ENCODE measurements at places on chromosomes 3 and 15. TPM values are rescaled to one million over a fixed set of nuclear protein-coding genes. Genes with fewer than 3 reads are reported as not detected.

DNA sequence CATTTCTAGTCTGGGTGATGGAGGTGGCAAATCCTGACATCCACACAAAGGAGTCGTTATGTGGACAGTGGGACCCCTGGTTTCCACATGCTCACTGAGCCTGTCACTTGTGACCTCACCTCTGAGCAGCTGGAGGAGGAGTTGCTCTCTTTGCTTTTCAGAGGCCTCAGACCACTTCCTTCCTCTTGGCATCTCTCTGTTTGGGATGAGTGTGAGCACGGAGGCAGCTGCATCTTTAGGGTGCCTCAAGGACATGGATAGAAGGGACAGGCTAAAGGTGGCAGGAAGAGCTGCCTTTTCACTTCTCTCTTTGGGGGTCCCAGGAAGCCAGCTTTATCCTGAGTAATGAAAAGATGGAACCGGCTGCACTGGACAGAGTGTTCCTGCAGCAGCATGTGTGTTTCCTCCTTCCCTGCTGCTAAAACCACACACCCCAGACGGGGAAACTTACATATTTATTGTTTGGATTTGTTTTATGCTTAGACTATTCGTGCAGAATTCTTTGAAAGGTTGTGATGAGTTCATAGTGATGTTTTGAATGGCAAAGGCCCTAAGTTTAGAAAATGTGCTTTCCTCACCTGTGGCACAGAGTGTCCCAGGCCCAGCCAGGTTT, 31.8 kb downstream of the GPR171 start:
- H3K4me3 ChIP-seq, result no peak overlapping the region
- no peak for DNase-seq
- H3K27me3 ChIP-seq, result no peaks in the 10 kb centered on the region
- H3K4me1 ChIP-seq, result no peaks in the 10 kb centered on the region

- DNase-seq, result no peak
- no peaks in the 10 kb centered on the region for H3K36me3 ChIP-seq
- H3K4me1 ChIP-seq, result no peaks in the 10 kb centered on the region
- H3K27me3 ChIP-seq, result no peaks in the 10 kb centered on the region
- no peak overlapping the region for H3K27ac ChIP-seq
Measured at GRCh38 chr3:117252651-117253050, 543.1 kb downstream of the TUSC7 start.

Gene AHSG
- polyA plus RNA-seq, result not detected

GRCh38 chr3:28972921-28973320, 307.9 kb upstream of the RBMS3 start:
- no peak overlapping the region for H3K4me3 ChIP-seq
- H3K36me3 ChIP-seq, result no peaks in the 10 kb centered on the region
- H3K4me1 ChIP-seq, result no peaks in the 10 kb centered on the region

GRCh38 chr3:149004622-149005021, 13.3 kb downstream of the GYG1 start:
- H3K4me3 ChIP-seq, result no peak overlapping the region
- DNase-seq, result no peak

DNA sequence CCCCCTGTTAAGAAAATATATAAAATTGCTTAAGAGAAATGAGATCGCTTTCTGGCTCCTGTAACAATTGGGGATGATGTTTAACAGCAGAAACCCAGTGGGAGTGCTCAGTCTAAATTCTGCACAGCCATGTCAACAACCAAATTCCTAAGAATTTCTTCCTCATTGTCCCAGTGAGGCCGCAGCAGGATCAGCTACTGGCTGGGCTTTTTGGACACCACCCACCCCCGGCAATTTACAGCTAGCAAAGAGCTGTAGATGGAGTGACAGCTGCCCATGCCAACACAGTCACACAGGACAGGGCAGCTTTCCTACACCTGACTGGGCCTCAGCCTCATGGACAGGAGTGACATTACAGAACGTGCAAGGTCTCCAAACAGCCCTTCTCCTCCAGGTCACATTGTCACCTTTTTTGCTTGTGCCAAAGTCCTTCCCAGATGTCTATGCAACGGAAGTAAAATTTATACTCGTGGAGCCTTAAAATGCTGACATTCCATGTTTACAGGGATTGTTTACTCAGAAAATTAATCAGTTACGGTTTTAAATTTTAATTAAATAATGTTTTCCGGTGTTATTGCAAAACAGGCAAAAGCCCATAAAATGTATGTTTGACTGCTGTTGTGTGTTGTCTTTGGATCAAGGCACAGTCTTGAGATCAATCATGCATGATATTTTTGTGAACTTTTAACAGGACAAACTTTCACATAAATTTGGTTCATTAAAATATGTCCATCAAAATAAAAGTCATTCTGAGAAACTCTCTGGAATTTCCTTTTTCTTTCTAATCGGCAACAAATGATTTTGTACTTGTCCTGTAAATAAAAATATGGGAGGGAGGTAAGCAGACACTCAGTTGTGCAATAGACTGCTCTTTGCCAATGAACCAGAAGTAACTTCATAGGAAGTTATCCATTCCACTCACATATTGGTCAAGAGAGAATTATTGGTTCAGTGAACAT, 943.2 kb downstream of the MCTP2 start:
- no peak overlapping the region for H3K4me3 ChIP-seq
- no peak overlapping the region for H3K27ac ChIP-seq
- no peaks in the 10 kb centered on the region for H3K36me3 ChIP-seq
- H3K4me1 ChIP-seq, result no peaks in the 10 kb centered on the region

DNA sequence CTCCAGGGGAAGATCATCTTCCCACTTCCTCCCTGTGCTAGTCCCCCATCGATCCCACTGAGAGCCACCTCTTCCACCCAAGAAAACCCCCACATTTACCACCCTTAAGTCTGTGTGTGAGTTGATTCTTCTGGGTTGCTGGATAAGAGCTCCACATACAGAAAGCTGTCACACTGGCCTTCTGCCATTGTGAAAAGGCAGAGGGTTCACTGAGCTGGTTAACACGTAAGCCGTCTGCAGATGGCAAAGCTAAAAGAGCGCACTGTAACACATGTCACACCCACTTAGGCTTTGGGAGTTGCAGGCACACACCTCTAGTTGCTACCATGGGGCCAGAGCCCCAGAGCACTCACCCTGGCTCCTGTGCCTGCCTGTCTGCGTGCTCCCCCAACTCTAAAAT, 309.8 kb upstream of the LRRC3B start:
- H3K36me3 ChIP-seq, result no peaks in the 10 kb centered on the region
- H3K27me3 ChIP-seq, result no peaks in the 10 kb centered on the region
- H3K4me1 ChIP-seq, result no peaks in the 10 kb centered on the region
- H3K4me3 ChIP-seq, result no peak overlapping the region
- no peak for DNase-seq

Gene SLC25A20
- polyA plus RNA-seq, result 36.7 TPM

Gene DLEC1
- polyA plus RNA-seq, result 0.66 TPM

Gene NEO1
- polyA plus RNA-seq, result 3.4 TPM

Gene GOLGA8S
- 0.66 TPM for polyA plus RNA-seq

Measured in heart right ventricle (tissue), 16 donors.